Fibroblast of skin of left quadriceps (primary cell): ENCODE measurements at places on chromosomes 12 and 14.

- no peak for DNase-seq
Measured at GRCh38 chr12:14850929-14851663, 7.8 kb upstream of the ART4 start.

DNA sequence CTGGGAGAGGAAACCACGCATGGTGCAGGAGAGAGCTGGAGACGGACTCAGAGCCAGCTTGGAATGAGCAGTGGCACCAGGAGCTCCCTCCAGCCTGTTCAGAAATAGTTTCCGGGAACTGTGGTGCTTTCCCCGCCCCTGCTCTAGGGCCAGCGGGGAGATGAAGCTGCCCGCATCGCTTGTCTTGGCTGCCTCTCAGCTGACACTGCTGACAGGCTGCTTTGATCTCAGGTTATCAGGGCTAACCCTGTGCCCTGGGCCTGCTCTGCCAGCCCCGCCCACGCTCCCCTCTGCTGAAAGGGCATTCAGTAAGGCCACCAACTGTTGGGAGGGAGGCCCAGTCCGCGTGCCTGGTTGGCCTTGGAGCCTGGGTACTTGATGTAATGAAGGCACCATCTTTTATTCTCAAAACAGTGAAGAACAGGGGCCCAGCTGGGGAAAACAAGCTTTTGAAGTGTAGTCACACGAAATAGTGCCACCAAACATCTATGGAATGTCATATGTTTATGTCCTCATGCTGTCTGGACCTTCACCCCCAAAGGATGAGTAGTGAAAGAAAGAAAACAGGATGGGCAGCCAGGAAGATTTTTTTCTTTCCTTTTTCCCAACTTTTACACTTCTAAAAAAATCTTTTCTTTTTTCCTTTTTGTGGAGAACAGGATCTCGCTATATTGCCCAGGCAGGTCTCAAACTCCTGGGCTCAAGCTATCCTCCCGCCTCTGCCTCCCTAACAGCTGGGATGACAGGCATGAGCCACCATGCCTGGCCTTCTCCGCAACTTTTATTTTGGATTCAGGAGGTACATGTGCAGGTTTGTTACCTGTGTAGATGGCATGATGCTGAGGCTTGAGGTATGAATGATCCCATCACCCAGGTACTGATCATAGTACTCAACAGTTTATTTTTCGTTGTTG, 115.9 kb upstream of the TBX3 start:
- no peak for DNase-seq

DNA sequence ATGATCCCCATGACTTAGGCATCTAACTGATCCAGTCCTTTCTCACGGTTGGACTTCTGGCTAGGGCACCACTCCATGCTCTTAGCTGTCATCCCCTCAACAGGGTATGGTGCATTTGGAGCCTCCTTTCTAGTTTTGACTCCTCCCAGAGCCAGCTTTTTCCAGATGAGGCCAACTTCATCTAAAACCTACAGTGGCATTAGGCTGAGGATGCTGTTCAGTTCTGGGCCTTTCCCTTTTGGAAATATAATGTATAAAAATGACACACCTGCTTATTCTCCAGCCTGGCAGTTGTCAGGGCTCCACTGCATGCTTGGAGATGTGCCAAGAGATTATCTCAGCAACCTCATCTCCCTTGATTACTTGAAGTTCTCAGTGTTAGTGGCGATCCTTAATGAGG, 239.7 kb downstream of the EMP1 start:
- DNase-seq: no peak

- DNase-seq: no peak
Measured at GRCh38 chr12:6469092-6469491, 1.4 kb downstream of the VAMP1 start.

GRCh38 chr14:64727551-64728071, 23.4 kb downstream of the PLEKHG3 start:
- DNase-seq: no peak

DNA sequence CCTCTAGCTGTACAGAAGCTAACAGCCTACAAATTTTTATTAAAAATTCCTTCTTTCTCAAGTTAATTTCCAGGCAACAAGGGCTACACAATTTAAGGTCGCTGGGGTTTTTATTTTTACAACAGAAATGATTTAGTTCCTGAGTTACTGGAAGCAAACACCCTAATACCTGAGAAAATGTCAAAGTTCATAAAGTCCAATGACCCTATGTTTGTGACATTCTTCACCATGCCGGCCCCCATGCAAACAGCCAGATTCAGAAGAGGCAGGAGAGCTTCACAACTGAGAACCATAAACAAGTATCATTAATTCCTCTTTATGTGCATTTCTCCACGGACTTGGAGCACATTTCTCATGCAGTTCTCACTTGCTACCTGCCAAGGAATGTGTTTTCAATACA, 236.2 kb upstream of the EGLN3 start:
- no peak for DNase-seq

GRCh38 chr12:114011711-114012110, 45.6 kb upstream of the RBM19 start:
- no peak for DNase-seq

DNA sequence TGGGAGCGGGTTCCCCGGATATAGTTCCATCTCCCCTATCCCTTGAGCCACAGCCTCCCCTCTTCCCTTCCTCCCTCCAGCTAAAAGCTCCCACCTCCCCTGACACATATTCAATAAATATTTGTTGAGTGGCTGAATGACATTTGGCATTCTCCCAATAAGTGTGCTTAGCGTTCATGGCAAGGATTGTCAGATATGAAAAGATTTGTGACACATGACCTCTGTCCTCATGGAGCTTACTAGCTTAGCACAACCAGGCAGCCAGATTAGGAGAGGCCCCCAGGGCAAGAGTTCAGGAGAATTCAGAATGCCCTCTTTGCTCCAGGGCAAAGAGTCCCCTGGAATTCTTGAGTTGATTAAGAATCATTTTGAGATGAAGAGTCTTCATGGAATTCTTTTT, 22.5 kb upstream of the SLC6A12 start:
- DNase-seq: no peak

GRCh38 chr12:123388951-123389559, 5.1 kb downstream of the KMT5A start:
- DNase-seq: no peak

DNA sequence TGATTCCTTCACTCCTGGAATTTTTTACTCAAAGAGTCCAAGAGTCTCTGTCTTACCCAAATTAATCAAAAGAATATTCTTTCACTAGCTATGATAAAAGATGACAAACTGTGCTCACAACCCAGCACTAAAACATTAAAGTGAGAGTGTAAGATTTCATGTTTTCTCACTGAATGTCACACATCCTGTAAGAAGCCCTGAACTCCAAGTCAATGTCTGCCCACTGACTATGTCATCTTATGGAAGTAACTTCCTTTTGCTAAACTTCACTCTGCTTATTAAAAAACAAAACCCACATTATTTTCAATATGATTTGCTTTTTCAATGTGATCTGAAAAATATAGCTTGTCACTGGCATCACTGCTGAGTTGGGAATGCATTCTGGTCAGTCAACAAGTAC, 15.6 kb downstream of the SPRING1 start:
- no peak for DNase-seq
